ENCODE measurements at places on chromosomes 7 and 10.

GRCh38 chr7:1768832-1769231 lies 98.8 kb downstream of the ELFN1 start:
- DNase-seq: no peak

- DNase-seq: no peak
These were observed 104.9 kb upstream of the MBL2 start for GRCh38 chr10:52877451-52877850.

DNA sequence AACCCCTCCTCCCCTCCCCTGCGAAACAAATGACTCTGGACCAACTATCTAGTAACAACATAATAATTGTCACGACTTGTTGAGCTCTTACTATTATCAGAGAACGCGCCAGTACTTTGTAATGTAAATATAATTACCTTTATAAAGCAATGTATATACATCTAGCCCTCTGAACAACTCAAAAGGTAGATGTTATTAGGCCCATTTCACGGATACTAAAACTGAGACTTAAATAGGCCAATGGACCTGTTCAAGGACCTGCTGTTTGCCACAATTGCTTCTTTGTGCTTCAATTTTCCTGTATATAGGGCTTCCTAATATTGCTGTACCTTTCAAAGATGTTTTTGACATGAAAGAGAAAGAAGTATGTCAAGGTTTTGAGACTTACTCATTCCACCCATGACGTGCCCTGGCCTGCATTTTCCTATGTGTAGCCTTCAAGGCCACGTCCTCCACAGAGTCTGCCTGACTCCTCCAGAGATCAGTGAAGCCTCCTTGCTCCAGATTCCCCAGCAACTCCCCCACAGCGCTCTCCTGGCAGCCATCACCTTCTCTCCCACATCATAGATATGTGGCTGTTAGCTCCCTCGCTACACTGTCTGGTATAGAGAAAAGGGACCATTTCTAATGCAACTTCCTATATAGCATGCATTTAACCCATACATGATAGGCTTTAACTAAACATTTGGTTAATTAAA lies 156.6 kb downstream of the SKIDA1 start:
- DNase-seq: no peak

GRCh38 chr10:5876181-5876768 lies 13.4 kb downstream of the ANKRD16 start:
- DNase-seq: peak; percentile 22

DNA sequence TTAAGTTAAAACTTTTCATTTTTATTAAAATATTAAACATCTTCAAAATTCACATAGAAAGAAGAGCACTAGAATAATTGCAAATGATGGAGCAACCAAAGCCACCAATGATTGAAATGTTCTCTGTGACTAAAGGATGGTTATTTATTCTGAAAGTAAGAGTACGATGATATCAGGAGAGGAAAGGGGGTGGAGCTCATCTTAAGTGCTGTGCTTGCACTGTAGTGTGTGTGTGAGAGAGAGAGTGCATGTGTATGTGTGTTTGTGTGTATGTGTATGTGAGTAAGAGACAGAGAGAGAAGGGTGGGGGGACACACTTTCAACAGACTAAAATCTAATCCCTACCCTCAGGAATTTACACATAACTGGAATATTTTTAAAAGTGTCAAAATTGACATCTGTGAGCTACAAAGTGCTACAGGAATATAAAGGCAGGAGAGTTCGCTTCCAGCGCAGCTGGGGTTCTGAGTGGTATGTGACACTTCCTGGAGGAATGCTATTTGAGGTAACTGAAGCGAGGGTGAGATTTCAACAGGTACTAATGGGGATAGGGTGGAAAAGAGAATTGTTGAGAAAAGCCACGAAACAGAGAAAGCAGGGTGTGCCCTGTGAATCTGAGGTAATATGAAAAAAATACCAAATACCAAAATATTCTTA lies 57.2 kb upstream of the SMNDC1 start:
- no peak for DNase-seq

GRCh38 chr7:33905389-33906032 lies at the start of gene BMPER:
Gene BMPER, plus strand, starts transcription at chr7:33905539. Its CDS starts 75 bp downstream, at chr7:33905614.
- peak; percentile 50 for DNase-seq

- no peak for DNase-seq
These were observed 24.6 kb downstream of the RAMP3 start for GRCh38 chr7:45181991-45182855.

- DNase-seq: no peak
These were observed 40.1 kb downstream of the TSPAN12 start for GRCh38 chr7:120817851-120818250.
